ENCODE measurements at places on chromosomes 12 and 14. TPM values are rescaled to one million over a fixed set of nuclear protein-coding genes. Genes with fewer than 3 reads are reported as not detected.

Gene CCDC197
- not detected for total RNA-seq

Gene SLC8A3
- 0.08 TPM for total RNA-seq

Gene SIX6
- not detected for total RNA-seq

Gene TGFB3
- 1.9 TPM for total RNA-seq

Gene FOXG1
- not detected for total RNA-seq

Gene IKZF4
- total RNA-seq: 21.3 TPM

Gene SAMD15
- total RNA-seq: 0.23 TPM

Gene TMX1
- 48.5 TPM for total RNA-seq

Gene CALCOCO1
- total RNA-seq: 71.7 TPM

Gene INHBE
- total RNA-seq: not detected

Gene PRDM4
- total RNA-seq: 22.5 TPM

Gene PROX2
- total RNA-seq: not detected

Gene CPSF2
- 73.6 TPM for total RNA-seq

Gene SLC48A1
- 14.8 TPM for total RNA-seq

Gene NANOG
- not detected for total RNA-seq

Gene PPP1R1A
- not detected for total RNA-seq

Gene CIROP
- total RNA-seq: not detected

Gene APOLD1
- total RNA-seq: 11.9 TPM

Gene NRXN3
- not detected for total RNA-seq

Gene TNFAIP2
- total RNA-seq: 0.48 TPM

Gene MDGA2
- total RNA-seq: not detected

Gene CLEC4A
- total RNA-seq: 1.3 TPM

Gene KITLG
- total RNA-seq: 0.12 TPM

Gene GYS2
- not detected for total RNA-seq

Gene SCN8A
- 0.91 TPM for total RNA-seq
